ENCODE measurements at places on chromosomes 7 and 10. TPM values are rescaled to one million over a fixed set of nuclear protein-coding genes. Genes with fewer than 3 reads are reported as not detected.

Gene PDLIM1
- total RNA-seq, result 82.0 TPM

Gene CALD1
- total RNA-seq, result 307 TPM

Gene TEX47
- 1.8 TPM for total RNA-seq

Gene SORBS1
- 189 TPM for total RNA-seq

DNA sequence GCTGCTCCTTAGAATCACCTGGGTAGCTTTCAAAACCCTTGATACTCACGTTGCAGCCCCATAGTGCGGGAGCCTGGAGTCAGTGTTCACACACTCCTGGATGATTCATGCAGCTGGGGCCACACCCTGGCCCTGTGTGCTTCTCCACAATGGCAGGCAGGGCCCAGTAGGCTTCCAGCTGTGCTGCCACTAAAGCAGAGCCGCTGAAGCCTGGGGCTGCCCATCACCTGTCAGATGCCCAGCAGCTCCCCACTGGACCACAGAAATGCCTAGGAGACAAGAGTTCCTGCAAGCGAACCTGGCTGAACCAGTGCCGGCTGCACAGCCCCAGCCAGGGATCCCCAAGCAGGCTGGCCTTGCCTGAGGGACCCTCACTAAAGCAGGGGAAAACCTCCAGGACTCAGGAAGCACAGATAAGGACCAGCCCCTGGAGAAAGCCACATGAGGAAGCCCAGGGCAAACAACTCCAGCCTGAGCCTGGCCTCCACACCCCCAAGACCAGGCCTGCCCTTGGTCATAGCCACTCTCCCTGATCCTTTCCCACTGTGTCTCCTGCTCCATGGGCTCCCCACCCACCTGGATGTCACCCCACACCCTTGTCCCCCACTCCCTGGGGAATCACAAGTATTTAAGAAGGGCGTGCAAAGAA, 111.9 kb downstream of the GRID1 start:
- no peak for DNase-seq

- no peak for DNase-seq
Measured at GRCh38 chr10:69846293-69846921, 44.7 kb downstream of the COL13A1 start.

- no peak for DNase-seq
Measured at GRCh38 chr10:90723416-90724068, 134.3 kb downstream of the HTR7 start.

GRCh38 chr10:24170199-24170598, 38.7 kb upstream of the KIAA1217 start:
- no peak for DNase-seq

DNA sequence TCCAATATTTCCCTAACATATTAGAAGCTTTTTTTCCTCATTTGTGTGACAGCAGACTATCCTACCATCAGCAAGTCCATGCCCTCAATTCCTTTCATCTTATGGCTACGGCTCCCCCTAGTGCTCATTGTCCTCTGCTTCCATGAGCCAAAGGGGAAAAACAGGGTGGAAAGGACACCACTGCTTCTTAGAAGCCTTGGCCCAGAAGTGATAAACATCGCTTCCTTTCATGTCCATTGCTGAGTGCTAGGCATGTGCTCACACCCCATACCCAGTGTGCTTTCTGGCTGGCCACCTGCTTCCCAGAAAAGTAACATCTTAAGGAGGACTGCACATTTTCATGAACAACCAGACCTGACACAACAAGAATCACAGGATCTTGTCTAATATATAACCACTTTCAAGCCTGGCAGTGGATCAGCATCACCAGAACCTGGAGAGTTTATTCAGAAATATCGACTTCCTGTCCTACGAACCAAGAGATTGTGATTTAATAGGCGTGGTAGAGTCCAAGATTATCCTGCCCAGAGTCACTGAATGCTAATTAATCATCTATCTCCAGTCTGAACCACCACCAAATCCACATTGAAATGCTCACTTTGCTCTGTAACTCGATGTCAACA, 650.5 kb upstream of the SORCS1 start:
- no peak for DNase-seq

- no peak for DNase-seq
Measured at GRCh38 chr10:115932099-115932498, 340.9 kb downstream of the GFRA1 start.

GRCh38 chr10:29816801-29817558, 182.2 kb upstream of the SVIL start:
- DNase-seq, result no peak

- DNase-seq, result no peak
Measured at GRCh38 chr10:87925570-87925969, 62.1 kb downstream of the PTEN start.

DNA sequence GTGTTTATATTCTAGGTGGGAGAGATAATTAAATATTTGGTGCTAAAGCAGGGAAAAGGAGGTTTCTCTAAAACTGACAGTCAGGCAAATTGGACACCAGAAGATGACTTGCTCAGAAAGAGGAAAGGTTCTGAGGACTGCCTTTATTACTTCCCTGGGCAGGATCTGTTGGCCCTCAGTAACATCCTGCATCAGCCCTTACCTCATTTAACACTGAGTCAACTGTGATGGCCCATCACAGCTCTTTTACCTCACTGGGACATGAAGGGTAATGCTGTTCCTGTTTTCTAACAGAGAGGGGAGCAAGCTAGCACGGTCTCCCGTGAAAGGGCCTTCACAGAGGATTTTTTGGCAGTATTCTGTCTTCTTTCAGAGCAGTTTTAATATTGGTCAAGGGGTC, 12.0 kb downstream of the PPP1R17 start:
- no peak for DNase-seq

- no peak for DNase-seq
Measured at GRCh38 chr10:104416851-104417250, 63.2 kb downstream of the CFAP58 start.

GRCh38 chr10:82160307-82160706, 285.3 kb downstream of the NRG3 start:
- DNase-seq, result no peak

GRCh38 chr10:130834170-130834569, 477.4 kb downstream of the TCERG1L start:
- no peak for DNase-seq

- DNase-seq, result no peak
Measured at GRCh38 chr10:79044846-79045245, 23.9 kb upstream of the ZMIZ1 start.

- DNase-seq, result no peak
Measured at GRCh38 chr7:14892961-14893360, 9.6 kb downstream of the DGKB start.

DNA sequence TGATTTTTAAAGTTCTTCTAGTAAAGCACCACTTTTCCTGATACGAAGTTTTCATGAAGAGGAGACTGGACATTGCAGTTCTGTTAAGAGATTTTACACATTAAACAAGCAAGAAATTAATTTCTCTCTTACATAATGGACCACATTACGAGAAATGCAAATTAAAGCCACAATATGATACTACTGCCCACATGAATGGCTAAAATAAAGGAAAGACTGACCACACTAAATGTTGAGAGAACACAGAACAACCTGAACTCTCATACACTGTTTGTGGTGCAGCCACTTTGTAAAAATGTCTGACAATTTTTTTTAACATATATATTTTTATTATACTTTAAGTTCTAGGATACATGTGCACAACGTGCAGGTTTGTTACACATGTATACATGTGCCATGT, 44.0 kb upstream of the HERPUD2 start:
- DNase-seq, result no peak

DNA sequence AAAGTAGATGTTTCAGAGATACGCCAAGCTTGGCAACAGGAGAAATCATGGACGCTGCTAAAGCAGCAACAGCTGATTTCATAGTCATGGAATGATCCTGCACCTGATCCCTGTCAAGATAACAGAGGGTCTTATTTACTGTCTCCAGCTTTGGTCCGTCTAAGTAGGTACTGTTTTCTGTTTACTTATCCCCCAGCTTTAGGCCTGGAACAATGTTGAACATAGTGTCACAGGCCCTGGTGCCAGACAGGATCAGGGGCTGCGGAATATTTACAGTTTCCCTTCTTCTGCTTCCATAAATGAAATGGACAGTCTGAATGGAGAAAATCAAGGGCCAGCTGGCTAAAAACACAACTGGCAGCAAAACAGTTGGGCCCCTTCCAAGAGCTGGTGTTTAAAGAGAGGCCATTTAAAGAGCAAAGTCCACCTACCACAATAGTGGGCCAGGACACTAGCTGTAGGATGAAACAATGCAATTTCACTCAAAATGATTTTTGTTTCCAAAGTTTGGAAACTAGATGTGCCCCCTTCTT, 2.9 kb downstream of the GPR37 start:
- DNase-seq, result no peak

GRCh38 chr10:123502983-123503382, 163.2 kb upstream of the GPR26 start:
- no peak for DNase-seq

GRCh38 chr7:81333536-81333935, 414.7 kb upstream of the SEMA3C start:
- no peak for DNase-seq

DNA sequence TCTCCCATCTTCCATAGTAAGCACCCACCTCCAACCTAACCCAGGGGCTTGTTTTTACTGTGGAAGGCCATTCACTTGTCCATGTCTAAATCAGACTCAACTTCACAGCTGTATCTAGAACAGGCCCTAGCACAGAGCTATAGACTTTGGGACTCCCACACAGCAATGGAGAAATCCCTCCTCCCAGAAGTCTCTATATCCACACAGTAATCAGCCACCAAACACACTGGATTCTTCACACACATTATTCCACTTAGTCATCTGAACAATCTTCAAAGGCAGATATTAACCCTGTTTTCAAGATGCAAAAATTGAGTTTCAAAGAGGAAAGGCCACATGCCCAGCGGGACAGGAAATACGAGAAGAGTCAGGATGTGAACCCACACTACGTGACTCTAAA, 81.8 kb downstream of the MALSU1 start:
- DNase-seq, result no peak

DNA sequence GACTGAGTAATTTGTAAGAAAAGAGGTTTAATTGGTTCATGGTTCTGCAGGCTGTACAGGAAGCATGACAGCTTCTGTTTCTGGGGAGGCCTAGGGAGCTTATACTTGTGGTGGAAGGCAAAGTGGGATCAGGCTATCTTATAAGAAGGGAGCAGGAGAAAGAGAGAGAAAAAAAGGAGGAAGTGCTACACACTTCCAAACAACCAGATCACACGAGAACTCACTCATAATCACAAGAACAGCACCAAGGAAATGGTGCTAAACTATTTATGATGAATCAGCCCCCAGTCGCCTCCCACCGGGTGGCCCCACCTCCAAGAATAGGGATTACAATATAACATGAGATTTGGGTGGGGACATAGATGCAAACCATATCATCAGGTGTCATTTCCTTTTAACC, 89.1 kb upstream of the KCNMA1 start:
- no peak for DNase-seq

Measured in prostate gland (tissue), 2 donors.